CD4-positive, alpha-beta T cell treated with Interleukin-17A for 4 hours (primary cell): ENCODE measurements at places on chromosomes 4 and X.

GRCh38 chr4:71830-72229 is 18.7 kb downstream of the ZNF595 start:
- DNase-seq: no peak

GRCh38 chr4:128675083-128675482 is 134.4 kb upstream of the JADE1 start:
- DNase-seq: no peak

DNA sequence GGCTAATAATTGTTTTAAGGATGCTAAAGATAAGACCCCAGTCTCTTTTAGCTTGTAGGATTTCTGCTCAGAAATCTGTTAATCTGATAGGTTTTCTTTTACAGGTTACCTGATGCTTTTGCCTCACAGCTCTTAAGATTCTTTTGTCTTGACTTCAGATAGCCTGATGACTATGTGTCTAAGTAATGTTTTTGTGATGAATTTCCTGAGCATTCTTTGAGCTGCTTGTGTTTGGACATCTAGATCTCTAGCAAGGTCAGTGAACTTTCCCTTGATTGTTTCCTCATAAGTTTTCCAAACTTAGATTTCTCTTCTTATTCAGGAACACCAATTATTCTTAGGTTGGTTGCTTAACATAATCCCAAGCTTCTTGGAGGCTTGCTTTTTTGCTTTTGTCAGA is 104.1 kb downstream of the ZNF518B start:
- DNase-seq: no peak

DNA sequence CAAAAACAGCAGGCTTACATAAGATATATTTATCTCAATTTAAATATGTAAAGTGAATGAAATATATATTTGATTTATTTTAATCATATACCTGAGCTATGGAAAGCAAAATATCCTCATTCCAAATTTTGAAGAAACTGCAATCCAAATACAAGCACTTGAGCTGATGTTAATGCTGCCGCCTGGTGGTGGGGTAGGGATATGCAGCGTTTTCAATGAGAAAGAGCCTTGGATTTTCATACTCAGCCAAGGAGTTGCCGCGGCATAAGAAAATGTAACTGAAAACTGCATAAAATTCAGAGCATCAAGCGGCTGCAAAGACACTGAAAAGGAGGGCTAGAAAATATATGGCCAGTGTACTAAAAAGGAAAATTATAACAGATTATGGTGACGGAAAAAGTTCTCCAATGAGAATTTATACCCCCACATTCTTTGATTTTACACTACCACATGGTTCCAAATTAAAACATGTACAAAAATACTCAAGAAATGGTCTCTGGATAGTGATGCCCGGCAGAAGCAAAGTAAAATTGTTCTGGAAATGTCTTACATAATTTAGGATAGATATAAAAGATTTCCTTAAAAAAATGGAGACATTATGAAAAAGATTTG is 660.3 kb upstream of the PITX2 start:
- DNase-seq: peak; percentile 23

DNA sequence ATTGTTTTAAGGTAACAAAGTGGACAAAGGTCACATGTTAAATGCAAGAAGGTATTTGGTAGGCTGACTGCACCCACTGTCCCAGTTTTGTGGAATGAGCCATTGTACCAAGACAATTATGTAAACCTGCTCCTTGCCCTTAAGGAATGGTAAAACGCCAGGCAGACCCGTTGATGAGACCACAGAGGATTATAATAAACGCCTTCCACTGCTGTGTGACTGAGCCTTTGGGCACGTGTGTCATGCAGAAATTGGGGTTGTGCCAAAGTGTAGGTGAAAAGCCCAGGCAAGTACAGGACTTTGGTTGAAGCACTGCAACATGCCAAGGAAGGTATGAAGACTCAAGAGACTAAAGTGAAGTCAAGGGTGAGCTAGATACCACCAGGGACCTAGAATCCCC is 59.7 kb downstream of the LRRC66 start:
- no peak for DNase-seq

GRCh38 chrX:74104356-74105015 is 199.5 kb upstream of the ZCCHC13 start:
- no peak for DNase-seq
